ENCODE measurements at places on chromosomes 5 and 9.

GRCh38 chr5:96067251-96067650, 105.6 kb upstream of the ELL2 start:
- no peak for DNase-seq

- DNase-seq: peak; percentile 57
These were observed 286.0 kb upstream of the TUSC1 start for GRCh38 chr9:25964239-25964638.

- DNase-seq: no peak
These were observed 178.3 kb downstream of the AP3B1 start for GRCh38 chr5:78116167-78116566.

GRCh38 chr9:127162046-127162863, 39.8 kb upstream of the ANGPTL2 start:
- DNase-seq: no peak

DNA sequence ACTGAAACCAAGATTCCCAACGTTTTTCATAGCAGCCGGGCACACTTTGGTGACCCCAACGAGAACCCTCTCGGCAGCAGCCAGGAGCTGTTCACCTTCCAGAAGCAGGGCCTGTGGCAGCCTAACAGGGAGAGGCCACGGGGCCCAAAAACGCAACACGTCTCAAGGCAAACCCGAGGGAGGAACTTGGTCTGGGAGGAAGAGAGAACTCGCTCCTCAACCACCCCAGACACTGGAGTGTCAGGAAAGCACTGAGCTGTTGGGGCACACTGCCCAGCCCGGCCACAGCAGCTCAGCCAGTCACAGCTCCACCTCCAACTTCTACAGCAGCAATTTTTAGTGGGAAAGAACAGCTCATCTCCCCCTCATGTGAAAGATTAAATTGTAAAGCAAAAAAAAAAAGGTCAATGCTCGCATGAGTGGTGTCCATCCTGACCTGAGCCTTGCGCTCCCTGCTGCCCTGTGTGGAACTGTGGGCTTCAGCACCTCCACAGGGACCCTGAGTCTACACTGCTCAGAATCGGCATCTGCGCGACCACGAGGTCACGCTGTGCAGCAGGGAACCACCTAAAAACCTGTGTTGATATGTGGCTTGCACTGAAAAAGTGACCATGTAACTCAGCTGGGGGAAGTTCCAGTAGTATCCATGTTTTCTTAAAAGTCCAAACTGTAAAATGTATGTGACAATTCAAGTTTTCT, 55.0 kb downstream of the IPPK start:
- no peak for DNase-seq

All from NCI-H524 treated with DMSO at 0.1 percent for 48 hours (cell line).